Upper lobe of right lung (tissue), 1 donor: ENCODE measurements at places on chromosomes 11 and 22.

GRCh38 chr11:120142441-120143100 is 4.7 kb upstream of the TRIM29 start:
- DNase-seq = no peak

DNA sequence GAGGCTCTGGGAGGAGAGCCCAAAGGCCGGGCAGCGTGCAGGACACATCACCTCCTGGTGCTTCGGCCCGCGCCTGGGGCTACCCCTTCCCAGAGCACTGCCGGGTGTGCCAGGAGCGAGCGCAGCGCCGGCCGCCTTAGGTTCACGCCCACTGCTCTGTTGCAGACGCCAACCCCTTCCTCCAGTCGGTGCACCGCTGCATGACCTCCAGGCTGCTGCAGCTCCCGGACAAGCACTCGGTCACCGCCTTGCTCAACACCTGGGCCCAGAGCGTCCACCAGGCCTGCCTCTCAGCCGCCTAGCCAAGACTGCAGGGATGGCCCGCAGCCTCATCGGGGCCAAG is 79.0 kb downstream of the MED15 start:
- DNase-seq = peak; percentile 61

GRCh38 chr11:14687456-14687855 is 43.9 kb downstream of the PDE3B start:
- no peak for DNase-seq

GRCh38 chr22:39593066-39593930 is 22.7 kb downstream of the CACNA1I start:
- no peak for DNase-seq

DNA sequence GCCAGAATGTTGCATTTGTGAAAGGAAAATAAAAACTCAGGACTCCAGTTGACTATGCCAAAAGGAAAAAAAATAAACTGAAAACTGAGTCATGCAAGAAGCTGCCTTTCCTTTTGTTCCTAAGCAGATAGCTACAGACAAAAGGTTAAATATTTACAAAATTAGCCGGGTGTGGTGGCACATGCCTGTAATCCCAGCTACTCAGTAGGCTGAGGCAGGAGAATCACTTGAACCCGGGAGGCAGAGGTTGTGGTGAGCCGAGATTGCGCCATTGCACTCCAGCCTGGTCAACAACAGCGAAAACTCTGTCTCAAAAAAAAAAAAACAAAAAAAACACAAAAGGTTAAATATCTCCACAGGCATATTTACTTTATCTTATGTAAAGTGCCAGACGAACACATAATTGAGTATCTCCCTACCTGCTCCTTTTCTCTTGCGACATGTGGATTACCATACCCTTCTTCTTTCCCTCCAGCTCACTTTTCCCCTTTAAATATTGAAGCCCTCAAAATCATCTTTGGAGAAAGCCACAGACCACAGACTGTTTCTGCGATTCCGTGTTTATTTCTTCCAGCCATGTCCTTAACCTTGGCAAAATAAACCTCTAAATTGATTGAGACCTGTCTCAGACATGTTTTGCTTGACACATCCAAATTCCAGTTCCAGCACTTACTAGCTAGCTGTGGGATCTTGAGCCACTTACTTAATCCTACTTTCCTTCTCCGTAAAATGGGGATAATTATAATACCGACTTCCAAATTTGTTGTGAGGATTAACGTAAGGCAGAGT is 2.3 kb upstream of the SMPD1 start:
- no peak for DNase-seq

GRCh38 chr22:19666673-19667593 is 47.4 kb upstream of the SEPTIN5 start:
- DNase-seq = no peak

- DNase-seq = no peak
Measured at GRCh38 chr11:46373787-46374740, 7.4 kb upstream of the MDK start.

- DNase-seq = no peak
Measured at GRCh38 chr11:45022294-45023064, 71.8 kb upstream of the TP53I11 start.

DNA sequence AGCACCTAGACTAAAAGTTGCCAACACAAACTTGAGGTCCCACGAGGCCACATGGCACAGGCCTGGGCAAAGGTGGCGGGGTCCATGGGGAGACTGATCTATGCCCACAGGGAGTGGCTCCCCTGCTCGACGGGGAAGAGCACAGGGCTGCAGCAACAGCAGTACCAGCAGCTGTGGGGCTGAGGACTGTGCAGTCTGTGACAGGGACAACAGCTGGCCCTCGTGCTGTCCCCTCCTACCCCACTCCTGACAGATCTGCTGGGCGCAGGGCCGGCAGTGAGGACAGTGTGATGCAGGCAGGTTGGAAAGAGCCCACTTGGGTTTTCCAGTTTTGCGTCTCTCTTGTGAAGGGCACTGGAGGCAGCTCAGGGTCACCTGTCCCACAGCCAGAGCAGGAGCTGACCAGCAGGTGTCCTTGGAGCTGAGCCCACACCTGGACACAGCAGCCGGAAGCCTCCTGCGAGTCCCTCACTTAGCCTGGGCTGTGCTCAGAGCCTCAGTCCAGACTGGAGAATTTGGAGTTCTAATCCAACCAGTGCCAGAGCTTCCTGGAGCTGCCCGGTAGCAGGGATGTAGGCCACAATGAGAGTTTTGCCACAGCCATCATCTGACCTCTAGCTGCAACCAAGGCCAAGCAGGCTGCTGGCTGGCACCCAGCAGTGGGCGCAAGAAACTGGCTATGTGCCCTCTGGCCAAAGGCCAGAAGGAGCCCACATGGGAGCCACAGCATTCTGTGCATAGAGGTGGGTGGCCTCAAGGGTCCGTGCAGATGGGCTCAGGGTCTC is 3.6 kb upstream of the GAS2L1 start:
- DNase-seq = no peak

GRCh38 chr22:17922925-17923903 is 101.1 kb downstream of the MICAL3 start:
- no peak for DNase-seq

- peak; percentile 69 for DNase-seq
Measured at GRCh38 chr11:95641495-95641894, 148.1 kb downstream of the FAM76B start.

DNA sequence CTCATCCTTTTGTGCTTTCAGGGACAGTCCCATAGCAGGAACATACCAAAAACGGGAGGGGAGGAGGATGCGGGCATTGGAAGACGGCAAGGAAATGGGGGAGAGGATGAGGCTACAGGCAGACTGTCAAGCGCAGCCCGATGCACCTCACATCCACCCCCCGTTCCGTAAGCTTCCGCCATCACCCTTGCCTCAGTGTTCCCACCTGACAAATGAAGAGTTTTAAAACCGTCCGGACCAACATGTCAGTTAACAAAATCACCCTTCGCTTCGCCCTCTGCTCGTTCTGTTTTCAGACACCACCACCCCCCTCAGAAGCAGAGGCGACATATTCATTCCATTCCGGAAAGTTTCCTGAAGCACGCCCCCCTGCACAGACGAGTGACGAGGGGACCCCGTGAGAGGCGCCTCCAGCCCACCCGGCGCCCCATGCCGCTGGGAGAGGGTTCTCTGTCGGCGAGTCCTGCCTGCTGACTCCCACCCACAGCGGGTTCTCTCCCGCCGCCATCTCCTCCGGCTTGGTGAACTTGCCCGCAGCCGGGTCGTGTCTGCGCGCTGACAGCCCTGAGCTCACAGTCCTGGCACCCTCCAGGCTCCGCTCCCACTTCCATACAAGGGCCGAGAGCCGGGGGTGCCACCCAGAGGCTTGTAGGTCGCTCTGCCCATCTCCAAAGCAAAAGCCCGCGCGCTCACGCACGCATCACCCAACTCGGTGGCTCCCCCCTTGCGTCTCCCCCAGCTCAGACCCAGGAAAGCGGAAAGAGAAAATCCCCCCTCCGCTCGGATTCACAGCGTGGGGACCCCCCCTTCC is 1.5 kb downstream of the IGSF9B start:
- no peak for DNase-seq

- no peak for DNase-seq
Measured at GRCh38 chr11:63543711-63544110, 7.1 kb downstream of the PLAAT4 start.

DNA sequence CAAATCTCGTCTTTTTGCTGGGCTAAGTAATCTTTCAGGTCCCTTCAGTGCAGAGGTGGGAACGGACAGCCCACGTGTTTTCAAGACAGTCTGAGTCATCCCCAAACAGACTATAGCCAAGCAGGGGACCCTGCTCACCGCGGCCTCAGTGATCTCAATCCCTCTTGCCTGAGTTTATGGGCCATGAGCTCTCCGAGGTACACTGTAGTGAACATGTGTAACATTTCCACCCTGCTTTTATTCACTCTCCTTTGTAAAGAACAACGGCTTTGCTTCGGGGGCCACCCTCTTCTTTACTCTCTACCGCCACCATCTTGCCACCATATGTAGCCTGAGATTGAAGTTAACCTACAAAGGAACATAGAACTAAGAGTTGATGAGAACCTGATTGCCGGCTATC is 11.5 kb upstream of the KCTD14 start:
- no peak for DNase-seq

- no peak for DNase-seq
Measured at GRCh38 chr11:75306529-75306928, 44.9 kb downstream of the ARRB1 start.

- DNase-seq = no peak
Measured at GRCh38 chr11:32307913-32308312, 127.4 kb downstream of the WT1 start.

DNA sequence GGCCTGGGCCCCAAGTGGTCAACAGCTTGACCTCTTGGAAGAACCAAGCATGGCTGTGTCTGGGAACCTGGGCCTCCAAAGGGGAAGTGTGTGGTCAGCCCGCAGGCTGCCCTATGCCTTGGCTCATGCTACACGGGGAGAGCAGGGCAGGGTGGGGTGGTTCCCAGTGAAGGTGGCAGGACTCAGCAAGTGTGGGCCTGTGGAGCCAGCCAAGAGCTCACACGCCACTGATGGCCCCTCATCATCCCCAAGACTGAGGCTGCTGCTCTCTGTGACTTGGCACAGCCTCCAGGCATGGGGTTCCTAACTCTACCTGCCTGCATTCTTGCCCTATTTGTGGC is 15.9 kb upstream of the DGCR8 start:
- DNase-seq = no peak

DNA sequence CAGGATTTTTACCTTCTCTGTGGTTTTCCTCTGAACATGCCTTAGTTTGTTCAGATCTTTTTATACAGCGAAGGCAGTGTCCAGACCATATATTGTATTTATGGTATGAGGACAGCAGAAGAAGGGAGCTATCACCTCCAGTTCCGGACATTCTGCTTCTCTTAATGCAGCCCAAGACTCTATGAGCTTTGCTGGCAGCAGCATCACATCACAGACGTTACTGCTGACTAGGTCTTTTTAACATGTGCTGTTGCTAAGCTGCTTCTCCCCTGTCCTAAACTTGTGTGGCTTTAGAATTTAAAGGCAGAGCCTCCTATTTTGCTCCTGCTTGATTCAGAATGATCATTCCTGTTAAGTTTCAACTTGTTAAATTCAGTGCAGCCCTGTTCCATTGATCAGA is 13.4 kb downstream of the MICAL2 start:
- no peak for DNase-seq

DNA sequence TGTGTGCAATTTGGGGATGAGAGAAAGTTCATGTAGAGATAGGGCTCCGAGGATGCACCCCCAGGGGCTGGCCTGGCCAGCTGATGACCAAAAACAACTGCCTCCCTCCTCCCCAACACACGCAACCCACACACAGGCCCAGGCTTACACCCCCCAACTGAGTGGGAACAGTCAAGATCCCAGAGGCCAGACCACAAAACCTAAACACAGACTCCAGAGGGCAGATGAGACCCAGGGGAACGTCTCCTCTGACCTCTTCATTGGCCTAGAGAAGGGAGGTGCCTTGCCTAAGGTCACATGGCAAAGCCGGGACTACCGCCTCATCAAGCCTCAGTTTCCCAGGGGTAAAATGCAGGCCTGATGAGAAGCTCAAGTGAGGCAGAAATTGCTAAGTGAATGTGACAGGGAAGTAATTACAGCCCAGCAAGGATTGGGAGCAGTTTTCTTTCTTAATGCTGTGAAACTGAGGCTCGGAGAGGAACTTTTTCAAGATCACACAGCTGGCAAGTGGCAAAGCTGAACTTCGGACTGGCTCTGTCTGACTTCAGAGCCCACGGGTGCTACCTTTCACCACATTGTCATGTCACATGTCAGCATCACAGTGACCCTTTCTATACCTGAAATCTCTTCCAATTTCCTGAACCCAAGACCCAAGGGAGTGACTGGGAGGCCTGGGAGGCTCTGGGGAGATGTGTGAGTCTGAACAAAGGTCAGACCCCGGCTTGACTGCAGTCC is 69.9 kb upstream of the WNT11 start:
- DNase-seq = no peak

DNA sequence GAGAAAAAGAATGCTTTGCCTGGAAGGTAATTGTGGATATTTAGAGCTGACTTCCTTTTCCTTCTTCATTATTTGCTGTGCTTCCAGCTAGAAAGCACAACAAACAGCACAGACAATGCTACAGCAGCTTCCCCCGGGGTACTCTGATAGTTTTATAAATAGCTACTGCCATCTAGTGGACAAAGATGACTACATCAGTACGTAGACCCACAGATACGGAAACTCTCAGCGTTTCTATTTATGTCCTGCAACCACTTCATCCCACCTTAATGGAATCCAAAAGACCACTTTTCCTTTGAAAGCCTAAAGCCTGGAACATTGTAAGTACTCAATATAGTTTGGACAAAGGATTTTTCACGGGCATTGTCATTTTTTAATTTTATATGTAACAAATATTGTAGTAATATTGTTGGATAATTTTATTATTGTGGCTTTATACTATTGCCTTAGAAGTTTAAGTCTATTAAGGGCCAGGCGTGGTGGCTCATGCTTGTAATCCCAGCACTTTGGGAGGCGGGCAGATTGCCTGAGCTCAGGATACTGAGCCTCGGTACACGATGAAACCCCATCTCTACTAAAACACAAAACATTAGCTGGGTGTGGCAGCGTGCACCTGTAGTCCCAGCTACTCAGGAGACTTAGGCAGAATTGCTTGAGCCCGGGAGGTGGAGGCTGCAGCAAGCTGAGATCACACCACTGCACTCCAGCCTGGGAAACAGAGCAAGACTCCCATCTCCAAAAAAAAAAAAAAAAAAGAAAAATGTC is 7.5 kb downstream of the HSPA8 start:
- DNase-seq = no peak

GRCh38 chr11:65016705-65017104 is 2.7 kb downstream of the ARL2 start:
- no peak for DNase-seq

DNA sequence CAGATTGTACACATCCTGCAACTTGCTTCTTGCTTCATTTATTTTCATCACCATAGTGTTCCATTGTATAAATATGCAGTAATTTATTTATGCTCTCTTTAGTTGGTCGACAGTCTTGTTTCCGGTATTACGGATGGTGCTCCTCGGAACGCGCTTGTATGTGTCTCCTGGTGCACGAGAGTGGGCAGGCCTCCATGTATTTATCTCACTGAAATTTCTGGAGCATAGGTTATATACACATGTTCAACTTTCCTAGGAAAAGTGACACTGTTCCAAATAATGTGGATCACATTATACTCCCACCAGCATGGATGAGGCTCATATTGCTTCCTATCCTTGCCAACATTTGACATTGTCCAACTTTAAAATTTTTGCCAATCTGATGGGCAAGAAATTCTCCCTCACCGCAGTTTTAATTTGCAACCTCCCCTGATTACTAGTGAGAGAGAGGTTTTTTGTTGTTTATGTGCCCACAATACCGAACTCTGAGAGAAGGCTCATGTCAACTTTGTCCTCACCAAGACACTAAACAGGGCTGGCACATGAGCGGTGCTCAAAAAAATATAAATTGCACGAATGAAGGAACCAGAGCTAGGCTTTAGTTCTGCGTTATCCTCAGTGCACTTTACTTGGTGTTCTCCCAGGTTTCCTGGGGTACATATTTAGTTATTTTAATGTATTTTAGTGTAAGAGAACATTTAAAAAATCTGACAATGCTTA is 3.8 kb downstream of the CSNK2A3 start:
- DNase-seq = no peak

- DNase-seq = peak; percentile 91
Measured at GRCh38 chr11:12680246-12680939, 6.2 kb downstream of the TEAD1 start.
